ENCODE measurements at places on chromosomes 3 and 15. TPM values are rescaled to one million over a fixed set of nuclear protein-coding genes. Genes with fewer than 3 reads are reported as not detected.

DNA sequence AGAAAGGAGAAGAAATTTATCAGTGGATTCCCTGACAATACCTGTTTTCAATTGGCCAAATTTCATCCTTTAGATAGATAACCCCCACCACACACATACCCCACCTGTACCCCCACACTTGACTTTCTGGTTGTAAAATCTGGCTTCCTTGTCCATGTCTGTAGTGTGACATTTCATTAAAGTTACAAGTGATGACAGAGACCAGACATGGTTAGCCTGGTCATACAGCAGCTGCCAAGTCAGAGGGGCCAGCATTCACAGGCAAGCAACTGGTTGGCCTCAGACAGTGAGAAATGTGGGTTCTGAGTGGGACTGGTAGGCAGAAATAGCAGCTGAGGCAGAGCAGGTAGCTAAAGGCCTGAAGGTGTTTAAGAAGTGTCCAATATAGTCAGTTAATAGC is 238.6 kb upstream of the SOX14 start:
- no peaks in the 10 kb centered on the region for H3K27me3 ChIP-seq
- no peak for DNase-seq
- no peaks in the 10 kb centered on the region for H3K4me1 ChIP-seq
- H3K27ac ChIP-seq, result no peak overlapping the region
- H3K4me3 ChIP-seq, result no peak overlapping the region

DNA sequence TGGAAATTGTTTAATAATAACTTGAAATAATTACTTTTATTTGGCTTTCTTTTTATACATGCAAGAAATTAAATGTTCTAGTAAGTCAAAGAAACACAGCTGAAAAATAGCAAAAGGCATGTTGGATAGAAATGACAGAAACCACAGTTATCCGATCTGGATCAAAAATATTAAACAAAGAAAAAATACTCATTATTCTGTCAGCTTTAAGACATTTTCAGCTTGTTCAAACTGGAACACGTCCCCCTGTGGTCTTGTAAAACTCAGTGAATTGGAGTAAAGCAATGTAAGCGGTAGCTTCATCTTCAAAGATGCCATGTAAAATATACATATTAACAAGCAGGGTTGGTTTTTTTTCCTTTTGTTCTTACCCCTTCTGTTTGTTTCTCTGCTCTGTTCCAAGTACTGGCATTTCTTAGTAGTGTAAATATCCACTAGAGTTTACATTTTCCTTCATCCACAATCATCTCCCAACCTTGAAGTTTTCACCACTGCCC is 223.4 kb downstream of the IGSF11 start:
- no peaks in the 10 kb centered on the region for H3K36me3 ChIP-seq
- H3K27me3 ChIP-seq, result no peaks in the 10 kb centered on the region
- no peaks in the 10 kb centered on the region for H3K4me1 ChIP-seq
- no peak overlapping the region for H3K27ac ChIP-seq
- DNase-seq, result no peak

DNA sequence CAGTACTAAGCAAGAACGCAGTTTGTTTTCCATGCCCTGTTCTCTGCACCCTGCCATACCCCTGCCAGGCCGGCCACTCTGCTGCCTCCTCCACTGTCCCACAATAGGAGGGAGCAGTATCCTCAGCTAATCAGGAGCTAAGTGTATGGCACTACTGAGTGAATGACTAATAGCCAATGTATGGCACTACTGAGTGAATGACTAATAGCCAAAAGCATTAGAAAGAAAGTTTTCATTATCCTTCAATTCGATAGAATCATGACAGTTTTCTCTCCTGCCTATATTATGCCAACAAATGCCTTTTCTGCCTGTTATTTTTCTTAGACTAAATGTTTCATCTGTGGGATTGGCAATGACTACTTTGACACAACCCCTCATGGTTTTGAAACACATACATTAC is 107.5 kb upstream of the CHRM5 start:
- no peak for DNase-seq
- H3K36me3 ChIP-seq, result peaks cover 3% of the 10 kb centered on the region
- no peaks in the 10 kb centered on the region for H3K4me1 ChIP-seq
- H3K27me3 ChIP-seq, result no peaks in the 10 kb centered on the region

The FGF7 gene
- 0.10 TPM for total RNA-seq

DNA sequence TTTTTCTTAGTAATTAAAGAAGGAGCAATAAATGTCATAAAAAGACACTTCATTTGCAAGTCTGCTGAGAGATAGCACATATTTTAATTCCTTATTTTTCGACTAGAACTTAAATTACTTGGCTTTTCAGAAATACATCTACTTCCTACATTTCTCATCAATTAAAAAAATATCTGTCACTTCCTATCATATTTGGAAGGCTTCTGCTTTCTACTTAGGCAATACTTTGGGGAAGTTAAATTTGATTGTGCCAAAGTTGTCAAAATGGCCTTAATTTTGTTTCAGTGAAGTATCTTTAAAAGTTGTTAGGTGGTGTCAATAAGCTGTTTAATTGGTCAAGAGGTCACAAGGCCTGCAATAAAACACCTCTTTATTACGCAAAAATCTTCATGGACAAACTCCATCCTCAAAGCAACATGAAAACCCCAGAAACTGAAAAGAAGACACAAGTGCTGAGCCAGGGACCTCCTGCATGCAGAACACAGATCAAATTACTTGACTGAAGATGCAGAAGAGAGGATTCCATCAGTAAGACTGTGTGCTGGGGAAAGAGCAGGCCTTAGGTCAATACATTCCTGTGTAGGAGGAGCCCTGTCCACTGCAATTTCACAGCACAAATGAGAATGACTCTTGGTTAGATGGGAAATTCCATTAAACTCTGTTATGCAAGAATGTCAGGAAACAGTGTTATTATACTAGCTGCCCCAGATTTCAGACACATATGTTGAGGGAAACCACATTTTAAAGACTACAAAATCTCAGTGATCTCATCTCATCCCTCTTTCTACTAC is 48.0 kb upstream of the FSTL1 start:
- no peak overlapping the region for H3K27ac ChIP-seq
- H3K36me3 ChIP-seq, result no peaks in the 10 kb centered on the region
- no peak overlapping the region for H3K4me3 ChIP-seq
- H3K27me3 ChIP-seq, result no peaks in the 10 kb centered on the region
- H3K4me1 ChIP-seq, result no peaks in the 10 kb centered on the region
- DNase-seq, result no peak

The CFAP91 gene
- not detected for total RNA-seq

The FBLN2 gene
- not detected for total RNA-seq

GRCh38 chr3:181912384-181912783 is 200.7 kb downstream of the SOX2 start:
- H3K4me1 ChIP-seq, result no peaks in the 10 kb centered on the region
- DNase-seq, result no peak

- H3K36me3 ChIP-seq, result no peaks in the 10 kb centered on the region
- no peaks in the 10 kb centered on the region for H3K4me1 ChIP-seq
- no peak for DNase-seq
Observed at GRCh38 chr15:69082554-69082953, 68.1 kb downstream of the NOX5 start.

The CCDC13 gene
- 0.91 TPM for total RNA-seq

The NRG4 gene
- total RNA-seq, result not detected

- no peaks in the 10 kb centered on the region for H3K36me3 ChIP-seq
- H3K27me3 ChIP-seq, result no peaks in the 10 kb centered on the region
- no peak overlapping the region for H3K4me3 ChIP-seq
- no peak for DNase-seq
Observed at GRCh38 chr15:84872009-84872910, 12.2 kb upstream of the SLC28A1 start.

Measured in naive thymus-derived CD4-positive, alpha-beta T cell (primary cell).